ENCODE measurements at places on chromosomes 2 and 18. TPM values are rescaled to one million over a fixed set of nuclear protein-coding genes. Genes with fewer than 3 reads are reported as not detected.

RANBP2 gene
- total RNA-seq, result 69.5 TPM

DAW1 gene
- not detected for total RNA-seq

SIGLEC15 gene
- total RNA-seq, result not detected

ASB18 gene
- not detected for total RNA-seq

PLEKHA3 gene
- total RNA-seq, result 29.3 TPM

CHRNA1 gene
- total RNA-seq, result 0.20 TPM

GNLY gene
- 4.3 TPM for total RNA-seq

LAMA1 gene
- total RNA-seq, result not detected

ALPG gene
- not detected for total RNA-seq

SLC30A3 gene
- not detected for total RNA-seq

ARHGEF4 gene
- 2.1 TPM for total RNA-seq

RSAD2 gene
- 1.5 TPM for total RNA-seq

GRCh38 chr2:8089596-8089995 lies 592.3 kb upstream of the ID2 start:
- no peak overlapping the region for H3K27ac ChIP-seq
- no peak for DNase-seq
- no peaks in the 10 kb centered on the region for H3K4me1 ChIP-seq
- no peak overlapping the region for H3K4me3 ChIP-seq
- no peaks in the 10 kb centered on the region for H3K36me3 ChIP-seq

- DNase-seq, result no peak
- H3K36me3 ChIP-seq, result no peaks in the 10 kb centered on the region
- no peaks in the 10 kb centered on the region for H3K4me1 ChIP-seq
- H3K27me3 ChIP-seq, result no peaks in the 10 kb centered on the region
- no peak overlapping the region for H3K27ac ChIP-seq
Measured at GRCh38 chr2:126686841-126687485, 31.0 kb downstream of the GYPC start.

DNA sequence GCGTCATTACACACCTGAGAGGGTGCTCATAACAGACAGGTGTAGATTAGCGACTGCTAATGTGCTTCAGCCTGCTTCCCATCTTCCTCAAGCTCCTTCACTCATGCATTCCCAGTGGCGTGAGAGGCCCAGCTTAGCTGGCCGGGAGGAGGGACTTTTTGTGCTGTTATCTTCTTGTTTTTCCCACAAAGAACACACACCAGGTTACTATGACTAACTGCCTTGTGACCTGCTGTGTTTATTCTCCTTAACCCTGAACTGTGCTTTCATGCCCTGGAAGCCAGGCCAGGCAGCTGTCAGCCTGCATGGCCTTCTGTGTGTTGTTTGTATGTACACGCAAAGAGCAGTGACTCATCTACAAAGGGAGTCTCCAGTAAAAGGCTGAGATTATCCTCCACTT lies 143.8 kb downstream of the PIEZO2 start:
- no peaks in the 10 kb centered on the region for H3K27me3 ChIP-seq
- no peaks in the 10 kb centered on the region for H3K36me3 ChIP-seq
- H3K4me1 ChIP-seq, result no peaks in the 10 kb centered on the region

DNA sequence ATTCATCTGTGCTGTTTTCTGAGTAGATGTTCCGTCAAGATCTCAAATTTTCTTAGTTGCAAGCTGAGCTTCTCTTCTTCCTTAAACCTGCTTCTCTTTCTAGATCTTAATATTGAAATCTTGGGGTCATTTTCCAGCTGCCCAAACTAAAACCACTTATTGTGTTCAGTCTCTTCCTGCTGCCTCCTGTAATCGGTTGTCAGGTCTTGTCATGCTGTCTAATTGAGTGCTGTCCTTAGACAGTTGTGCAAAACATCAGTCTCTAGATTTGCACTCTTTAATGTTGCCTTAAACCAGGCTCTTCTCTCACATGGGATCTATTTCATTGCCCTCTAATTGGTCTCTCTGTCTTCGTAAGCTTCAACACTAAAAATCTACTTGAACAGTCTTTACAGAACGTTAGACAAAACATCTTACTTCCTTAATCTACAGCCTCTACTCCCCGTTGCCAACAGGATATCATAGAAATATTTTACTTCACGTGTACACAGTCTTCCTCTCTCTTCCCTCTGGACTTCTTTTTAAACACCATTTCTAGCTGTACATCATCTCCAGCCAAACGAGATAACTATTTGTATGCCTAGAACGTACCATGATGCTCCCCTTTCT lies 34.9 kb downstream of the GPD2 start:
- H3K27me3 ChIP-seq, result no peaks in the 10 kb centered on the region
- no peaks in the 10 kb centered on the region for H3K36me3 ChIP-seq
- no peak overlapping the region for H3K4me3 ChIP-seq
- H3K4me1 ChIP-seq, result peaks cover 24% of the 10 kb centered on the region

DNA sequence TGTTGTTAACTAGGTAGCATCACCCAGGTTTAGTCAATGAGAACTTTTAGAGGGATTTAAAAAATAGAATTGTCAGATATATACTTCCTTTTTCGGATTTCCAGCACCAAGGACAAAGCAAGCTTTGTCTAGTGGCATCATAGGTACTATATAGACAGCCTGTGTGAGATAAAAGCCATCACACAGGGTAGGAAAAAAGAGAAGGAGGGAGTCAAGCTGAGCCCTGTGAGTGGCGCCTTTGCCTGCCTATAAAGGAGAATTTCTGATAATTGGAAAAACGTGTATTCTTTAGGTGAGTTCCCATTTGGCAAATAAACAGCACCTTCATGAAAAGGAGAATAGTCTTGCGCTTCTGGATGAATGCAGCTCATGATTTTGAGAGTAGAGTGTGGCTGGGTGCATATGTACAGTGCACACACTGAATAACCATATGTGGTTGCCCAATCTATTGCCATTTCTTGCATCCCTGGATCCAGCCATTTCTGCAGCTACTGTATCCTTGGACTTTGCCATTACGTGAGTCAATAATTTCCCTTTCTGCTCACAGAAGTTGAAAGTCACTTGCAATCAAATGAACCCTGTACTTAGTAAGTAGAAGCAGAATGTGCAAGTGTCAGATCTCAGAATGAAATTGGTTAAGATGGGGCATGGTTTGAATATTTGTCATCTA lies 559.9 kb upstream of the MEX3C start:
- no peaks in the 10 kb centered on the region for H3K27me3 ChIP-seq
- no peaks in the 10 kb centered on the region for H3K4me1 ChIP-seq
- H3K36me3 ChIP-seq, result no peaks in the 10 kb centered on the region
- H3K27ac ChIP-seq, result no peak overlapping the region

DNA sequence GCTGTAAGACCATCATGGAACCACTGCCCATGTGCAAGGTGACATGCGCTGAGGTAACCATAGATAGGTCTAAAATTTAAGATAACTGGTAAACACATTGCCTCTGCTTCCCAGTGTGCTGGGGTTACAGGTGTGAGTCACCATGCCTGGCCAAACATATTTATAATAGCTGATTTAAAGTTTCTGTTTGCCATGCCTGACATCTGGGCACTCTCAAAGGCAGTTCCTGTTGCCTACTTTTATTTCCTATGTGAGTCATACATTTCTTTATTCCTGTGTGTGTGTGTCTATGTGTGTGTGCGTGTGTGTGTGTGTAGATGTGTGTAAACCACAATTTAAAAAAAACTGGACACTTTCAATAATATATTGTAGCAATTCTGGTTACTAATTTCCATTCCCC lies 415.2 kb upstream of the NETO1 start:
- H3K27me3 ChIP-seq, result no peaks in the 10 kb centered on the region
- H3K27ac ChIP-seq, result no peak overlapping the region

- H3K36me3 ChIP-seq, result no peaks in the 10 kb centered on the region
- peaks cover 15% of the 10 kb centered on the region for H3K4me1 ChIP-seq
- H3K27ac ChIP-seq, result no peak overlapping the region
- DNase-seq, result no peak
- H3K27me3 ChIP-seq, result peaks cover 9% of the 10 kb centered on the region
- no peak overlapping the region for H3K4me3 ChIP-seq
Measured at GRCh38 chr2:219508444-219508734, 5.9 kb upstream of the ASIC4 start.

GRCh38 chr2:209496586-209496982 lies 72.7 kb downstream of the MAP2 start:
- H3K36me3 ChIP-seq, result no peaks in the 10 kb centered on the region
- H3K27ac ChIP-seq, result no peak overlapping the region
- H3K4me1 ChIP-seq, result no peaks in the 10 kb centered on the region
- H3K4me3 ChIP-seq, result no peak overlapping the region
- H3K27me3 ChIP-seq, result no peaks in the 10 kb centered on the region

DNA sequence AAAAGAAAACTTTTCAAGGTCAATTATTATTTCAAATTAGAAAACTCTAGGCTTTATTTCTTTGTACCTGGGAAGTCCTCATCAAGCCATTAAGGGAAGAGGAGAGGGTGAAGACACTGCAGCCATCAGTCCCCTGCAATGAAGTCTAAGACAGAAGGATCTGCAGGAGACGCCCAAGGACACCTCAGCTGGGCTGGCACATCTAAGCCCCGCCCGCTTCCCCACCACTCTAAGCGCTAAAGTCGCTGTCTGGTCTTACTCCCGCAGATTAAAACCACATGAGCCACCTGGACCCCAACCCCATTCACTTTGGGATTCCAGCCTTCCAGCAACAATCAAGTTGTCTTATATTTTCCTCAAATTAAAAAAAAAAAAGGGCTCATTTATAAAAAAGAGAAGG lies 104.4 kb downstream of the AFF3 start:
- peaks cover 7% of the 10 kb centered on the region for H3K36me3 ChIP-seq
- H3K4me3 ChIP-seq, result no peak overlapping the region
- no peak overlapping the region for H3K27ac ChIP-seq
- H3K4me1 ChIP-seq, result peaks cover 14% of the 10 kb centered on the region
- no peaks in the 10 kb centered on the region for H3K27me3 ChIP-seq
- DNase-seq, result no peak

GRCh38 chr2:128594953-128595677 lies 276.4 kb upstream of the HS6ST1 start:
- no peak overlapping the region for H3K4me3 ChIP-seq
- H3K27me3 ChIP-seq, result no peaks in the 10 kb centered on the region
- no peak overlapping the region for H3K27ac ChIP-seq
- no peaks in the 10 kb centered on the region for H3K4me1 ChIP-seq
- DNase-seq, result no peak
- H3K36me3 ChIP-seq, result no peaks in the 10 kb centered on the region

- H3K27me3 ChIP-seq, result no peaks in the 10 kb centered on the region
- H3K27ac ChIP-seq, result no peak overlapping the region
- no peak overlapping the region for H3K4me3 ChIP-seq
Measured at GRCh38 chr2:160415991-160416390, 77.6 kb downstream of the RBMS1 start.

GRCh38 chr18:57764995-57765394 lies 38.1 kb downstream of the ATP8B1 start:
- no peaks in the 10 kb centered on the region for H3K27me3 ChIP-seq

- peaks cover 3% of the 10 kb centered on the region for H3K27me3 ChIP-seq
- H3K36me3 ChIP-seq, result no peaks in the 10 kb centered on the region
- no peak overlapping the region for H3K4me3 ChIP-seq
Measured at GRCh38 chr2:160042054-160042453, 20.4 kb downstream of the PLA2R1 start.

DNA sequence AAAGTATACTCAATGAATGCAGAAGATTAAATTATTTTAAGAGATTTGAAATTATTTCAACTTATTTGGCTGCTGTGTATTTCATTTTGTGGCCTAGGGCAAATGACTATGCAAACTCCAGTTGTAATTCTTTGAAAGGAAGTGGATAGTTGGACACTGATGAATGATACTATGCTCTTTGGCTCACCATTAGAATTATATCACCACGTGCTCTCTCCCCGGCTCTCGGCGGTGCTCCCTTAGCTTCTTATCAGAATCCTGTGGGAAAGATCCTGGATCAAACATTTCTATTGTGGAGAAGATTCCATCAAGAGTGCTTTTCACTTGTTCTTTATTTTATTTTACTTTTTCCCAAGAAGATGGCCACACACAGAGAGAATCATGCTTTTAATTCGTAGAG lies 55.2 kb downstream of the ADCYAP1 start:
- no peak overlapping the region for H3K27ac ChIP-seq
- H3K36me3 ChIP-seq, result no peaks in the 10 kb centered on the region
- peaks cover 2% of the 10 kb centered on the region for H3K4me1 ChIP-seq
- peaks cover 4% of the 10 kb centered on the region for H3K27me3 ChIP-seq

- no peaks in the 10 kb centered on the region for H3K4me1 ChIP-seq
- no peaks in the 10 kb centered on the region for H3K27me3 ChIP-seq
- H3K36me3 ChIP-seq, result no peaks in the 10 kb centered on the region
- no peak for DNase-seq
Measured at GRCh38 chr2:8976442-8977259, 26.8 kb downstream of the MBOAT2 start.

DNA sequence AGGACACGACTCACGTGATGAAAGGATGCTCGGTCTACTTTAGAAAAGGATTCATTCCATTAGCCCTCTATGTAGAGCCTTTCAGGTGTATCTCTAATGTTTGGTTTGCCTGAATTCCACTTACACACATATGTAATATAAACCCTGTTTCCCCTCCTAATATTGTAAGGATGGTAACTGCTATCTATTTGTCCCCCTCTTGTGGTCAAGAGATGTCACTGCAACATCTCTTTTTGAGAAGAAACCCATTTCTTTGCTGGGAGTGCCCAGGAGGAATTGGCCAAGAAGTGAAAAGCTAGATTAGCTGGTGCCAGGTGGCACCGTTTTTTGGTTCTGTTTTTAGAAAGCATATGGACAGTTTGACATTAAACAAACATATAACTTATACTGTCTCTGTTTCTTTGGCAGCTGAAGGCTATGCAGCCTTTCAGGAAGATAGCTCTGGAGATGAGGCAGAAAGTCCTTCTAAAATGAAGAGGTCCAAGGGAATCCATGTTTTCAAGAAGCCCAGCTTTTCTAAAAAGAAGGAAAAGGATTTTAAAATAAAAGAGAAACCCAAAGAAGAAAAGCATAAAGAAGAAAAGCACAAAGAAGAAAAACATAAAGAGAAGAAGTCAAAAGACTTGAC lies 41.2 kb downstream of the RALBP1 start:
- H3K36me3 ChIP-seq, result peaks cover 25% of the 10 kb centered on the region
- H3K27ac ChIP-seq, result no peak overlapping the region
- H3K4me3 ChIP-seq, result no peak overlapping the region
- no peaks in the 10 kb centered on the region for H3K4me1 ChIP-seq
- no peaks in the 10 kb centered on the region for H3K27me3 ChIP-seq

DNA sequence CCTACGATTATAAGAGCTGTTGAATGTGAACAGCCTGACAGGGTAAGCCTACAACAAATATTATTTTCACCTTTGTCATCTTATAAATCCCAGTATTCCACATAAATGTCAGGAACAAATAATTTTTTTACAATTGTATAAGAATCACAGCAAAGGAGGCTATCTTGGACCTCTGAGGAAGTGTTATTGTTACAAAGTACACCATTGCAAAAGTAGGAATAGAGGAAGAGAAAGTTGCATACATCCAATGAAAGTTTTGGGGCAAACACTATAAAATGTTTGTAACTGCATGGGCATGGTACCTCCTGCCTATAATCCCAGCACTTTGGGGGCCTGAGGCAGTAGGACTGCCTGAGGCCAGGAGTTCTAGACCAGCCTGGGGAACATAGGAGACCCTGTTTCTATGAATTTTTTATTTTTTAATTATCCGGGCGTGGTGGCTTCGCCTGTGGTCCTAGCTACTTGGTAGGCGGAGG lies 715 bp upstream of the MEMO1 start:
- no peaks in the 10 kb centered on the region for H3K27me3 ChIP-seq
- H3K36me3 ChIP-seq, result no peaks in the 10 kb centered on the region
- peaks cover 26% of the 10 kb centered on the region for H3K4me1 ChIP-seq
- H3K4me3 ChIP-seq, result peak overlapping the region; percentile 96
- H3K27ac ChIP-seq, result peak overlapping the region; percentile 94
- no peak for DNase-seq

Measured in B cell (primary cell).